Pancreas (tissue), 10 donors: ENCODE measurements at places on chromosomes 7 and 10.

GRCh38 chr10:3169271-3169670, 3.3 kb downstream of the PITRM1 start:
- DNase-seq = no peak

DNA sequence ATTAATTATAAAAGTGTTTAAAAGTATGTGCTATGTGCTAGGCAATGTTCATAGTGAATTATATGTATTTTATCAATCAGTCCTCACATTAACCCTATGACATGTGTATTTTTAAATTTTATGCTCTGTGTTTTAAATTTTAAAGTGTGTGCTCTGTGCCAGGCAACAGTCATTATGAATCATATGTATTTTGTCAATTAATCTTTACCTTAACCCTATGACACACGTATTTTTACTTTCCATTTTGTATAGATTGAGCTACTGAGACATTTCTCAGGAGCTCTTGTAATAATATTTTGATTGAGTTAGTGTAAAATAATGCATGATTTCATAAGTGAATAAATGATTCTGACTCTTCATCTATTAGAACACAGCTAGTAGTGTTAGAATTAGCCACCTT, 117.8 kb downstream of the THSD7A start:
- no peak for DNase-seq

GRCh38 chr10:36717118-36717517, 408.3 kb upstream of the ANKRD30A start:
- DNase-seq = no peak

GRCh38 chr7:135553346-135553745, 4.4 kb upstream of the NUP205 start:
- no peak for DNase-seq

DNA sequence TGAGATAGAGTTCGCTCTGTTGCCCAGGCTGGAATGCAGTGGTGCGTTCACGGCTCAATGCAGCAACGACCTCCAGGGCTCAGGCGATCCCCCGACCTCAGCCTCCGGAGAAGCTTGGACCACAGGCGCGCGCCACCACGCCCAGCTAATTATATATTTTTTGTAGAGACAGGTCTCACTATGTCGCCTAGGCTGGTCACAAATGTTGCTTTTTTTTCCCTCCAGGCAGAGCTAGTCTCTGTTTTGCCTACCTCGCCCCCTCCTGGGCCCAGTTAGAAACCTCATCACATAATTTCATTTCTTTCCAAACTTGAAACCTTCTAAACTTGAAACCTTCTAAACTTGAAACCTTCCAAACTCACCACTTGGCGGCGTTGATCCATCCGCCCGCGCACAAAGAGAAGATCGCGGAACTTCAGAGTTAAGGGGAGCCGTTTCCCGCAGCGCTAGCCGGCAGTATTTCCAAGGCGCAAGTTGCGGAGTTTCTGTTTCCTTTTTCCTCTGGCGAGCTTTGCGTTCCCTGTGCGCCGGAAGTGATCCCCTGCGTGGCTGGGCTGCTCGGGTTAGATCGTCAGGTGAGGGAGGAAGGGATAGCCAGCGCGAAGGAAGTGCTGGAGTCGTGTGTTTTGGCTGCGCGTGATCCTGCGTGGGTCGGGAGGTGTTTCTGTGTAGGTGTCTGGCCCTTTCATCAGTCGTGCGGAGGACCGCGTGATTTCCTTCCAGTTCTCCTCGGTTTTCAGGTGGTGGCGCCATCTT, at the start of gene SSBP1:
Gene SSBP1 (plus strand): TSS at position 523 of the 756 bp plus-strand sequence. CDS start 809 bp downstream, outside the sequence.
- DNase-seq = peak; percentile 89

GRCh38 chr7:154503962-154504550, 451.9 kb downstream of the DPP6 start:
- DNase-seq = no peak

GRCh38 chr10:63977329-63977923, 456.2 kb downstream of the REEP3 start:
- DNase-seq = no peak

DNA sequence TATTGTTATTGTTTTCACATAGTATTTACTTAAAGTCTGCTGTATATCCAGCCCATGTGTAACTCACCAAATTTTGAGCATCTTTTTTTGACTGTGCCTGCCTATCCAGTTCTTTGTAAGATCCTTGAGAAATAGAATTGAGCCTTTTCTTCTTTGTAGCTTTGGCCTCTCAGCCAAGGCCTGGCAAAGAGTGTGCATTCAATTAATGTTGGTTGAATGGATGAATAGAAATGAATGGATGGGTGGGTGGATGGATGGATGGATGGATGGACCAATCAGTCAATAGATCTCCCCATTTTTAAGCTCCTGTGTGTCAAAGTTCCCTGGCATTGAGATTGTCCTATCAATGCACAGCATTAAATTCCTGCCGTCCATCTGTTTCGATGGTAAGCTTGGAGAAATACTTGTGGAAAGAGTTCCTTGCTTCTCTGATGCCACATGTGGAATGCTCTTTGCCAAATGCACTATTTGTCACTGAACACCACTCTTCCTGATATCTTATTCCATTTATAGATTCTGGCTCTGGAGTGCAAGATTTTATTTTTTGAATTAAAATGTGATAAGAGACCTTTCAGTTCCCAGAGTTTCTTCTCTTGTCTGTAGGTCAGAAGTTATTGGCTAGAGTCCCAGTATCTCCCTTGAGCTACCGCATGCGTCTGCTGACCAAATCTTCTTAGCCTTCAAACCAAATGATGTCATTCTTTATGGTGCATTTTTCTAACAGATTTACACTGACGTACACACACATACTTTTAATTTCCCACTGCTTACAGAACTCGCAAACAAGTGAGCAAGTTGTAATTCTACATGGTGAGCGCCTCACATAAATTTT, 20.7 kb upstream of the ADRB1 start:
- no peak for DNase-seq

- DNase-seq = peak; percentile 87
These were observed 1.6 kb downstream of the FZD8 start for GRCh38 chr10:35640474-35640873.

GRCh38 chr7:106864298-106865081, 592 bp upstream of the PIK3CG start:
- no peak for DNase-seq

GRCh38 chr7:1349351-1349761, 109.9 kb downstream of the MICALL2 start:
- no peak for DNase-seq

- no peak for DNase-seq
These were observed 25.5 kb downstream of the RNLS start for GRCh38 chr10:88557658-88558057.

DNA sequence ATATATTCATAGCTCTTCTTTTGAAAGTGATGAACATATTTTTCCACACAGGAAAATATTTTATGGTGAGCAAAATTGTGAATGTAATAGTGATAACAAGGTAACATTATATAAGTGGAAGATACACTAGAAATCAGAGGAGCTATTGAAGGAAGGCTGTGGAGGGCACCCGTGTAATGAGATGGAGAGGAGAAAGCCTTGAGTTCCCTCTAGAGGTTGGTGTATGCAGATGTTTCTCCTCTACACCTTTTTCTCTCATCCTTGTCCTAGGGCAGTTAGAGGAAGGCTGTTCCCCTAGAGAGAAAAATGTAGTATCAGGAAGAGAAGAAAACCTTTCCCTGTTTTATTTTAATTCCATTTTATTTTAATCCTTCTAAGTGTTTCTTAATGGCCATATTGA, 54.6 kb upstream of the NRG3 start:
- DNase-seq = no peak

GRCh38 chr7:106064771-106065574, 47.1 kb downstream of the SYPL1 start:
- DNase-seq = peak; percentile 66

DNA sequence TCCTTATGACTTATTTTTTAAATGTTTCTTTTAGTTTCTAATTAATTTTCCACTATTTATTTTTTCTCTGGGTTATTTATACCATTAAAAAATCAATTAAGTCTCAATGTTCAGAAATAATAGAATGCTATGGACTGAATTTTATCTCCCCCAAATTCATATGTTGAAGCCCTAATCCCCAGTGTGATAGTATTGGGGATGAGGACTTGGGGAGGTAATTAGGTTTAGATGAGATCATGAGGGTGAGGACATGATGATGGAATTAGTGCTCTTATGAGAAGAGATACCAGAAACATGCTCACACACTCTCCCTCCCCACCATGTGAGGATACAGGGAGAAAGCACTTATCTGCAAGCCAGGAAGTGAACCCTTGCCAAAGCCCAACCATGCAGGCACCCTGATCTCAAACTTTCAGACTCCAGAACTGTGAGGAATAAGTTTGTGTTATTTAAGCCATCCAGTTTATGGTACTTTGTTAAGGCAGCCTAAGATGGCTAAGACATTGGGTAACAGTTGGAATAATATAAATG, 202.6 kb downstream of the MDFIC start:
- DNase-seq = no peak

- no peak for DNase-seq
These were observed 6.1 kb downstream of the ZNF277 start for GRCh38 chr7:112212571-112212970.

DNA sequence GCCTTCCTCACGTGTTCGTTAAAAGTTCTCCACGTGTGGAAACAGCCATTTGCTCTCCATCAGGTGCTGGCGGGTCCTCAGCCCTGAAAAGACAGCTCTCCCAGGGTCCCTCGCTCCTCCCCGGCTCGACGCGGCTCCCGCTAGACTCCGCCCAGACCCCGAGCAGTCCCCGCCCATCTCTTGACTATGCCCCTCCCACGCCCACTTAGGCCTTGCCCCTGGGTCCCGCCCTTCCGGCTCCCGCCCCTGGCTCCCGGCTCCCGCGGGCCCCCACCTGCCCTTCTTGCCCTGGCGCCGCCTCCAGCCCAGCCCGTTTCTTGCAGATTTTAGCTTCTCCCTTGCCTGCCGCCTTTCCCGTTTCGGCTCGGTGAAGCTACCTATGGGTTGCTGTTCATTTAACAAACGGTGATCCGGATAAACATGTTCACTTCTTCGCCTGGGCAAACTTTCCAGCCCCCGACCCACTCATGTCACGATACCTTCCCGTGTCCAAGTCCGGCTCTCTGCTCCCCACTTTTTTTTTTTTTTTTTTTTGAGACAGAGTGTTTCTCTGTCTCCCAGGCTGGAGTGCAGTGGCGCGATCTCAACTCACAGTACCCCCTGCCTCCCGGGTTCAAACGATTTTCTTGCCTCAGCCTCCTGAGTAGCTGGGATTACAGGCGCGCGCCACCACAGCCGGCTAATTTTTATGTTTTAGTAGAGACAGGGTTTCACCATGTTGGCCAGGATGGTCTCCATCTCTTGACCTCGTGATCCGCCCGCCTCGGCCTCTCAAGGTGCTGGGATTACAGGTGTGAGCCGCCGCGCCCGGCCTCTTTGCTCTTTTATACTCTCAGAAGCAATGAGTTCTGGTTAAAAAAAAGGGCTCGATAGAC, 830 bp upstream of the ZNF438 start:
- peak; percentile 98 for DNase-seq

- DNase-seq = no peak
These were observed 858.7 kb downstream of the REEP3 start for GRCh38 chr10:64379898-64380297.

DNA sequence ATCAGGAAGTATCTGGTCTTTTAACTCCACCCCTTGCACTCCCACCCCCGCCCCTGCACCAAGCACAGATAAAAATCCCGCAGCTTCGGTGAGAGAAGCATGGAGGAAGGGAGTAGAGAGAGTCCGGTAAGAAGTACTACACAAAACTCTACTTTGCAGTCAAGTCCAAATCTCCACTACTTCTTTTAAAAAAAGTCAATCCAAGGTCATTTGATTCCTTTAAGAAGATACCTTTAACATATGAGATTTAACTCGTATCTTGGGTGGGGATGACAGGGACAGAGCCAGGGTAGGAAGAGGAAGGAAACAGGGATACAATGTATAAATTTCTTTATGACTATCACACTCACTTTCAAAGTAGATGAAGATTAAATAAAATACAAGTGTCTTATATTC, 132.1 kb downstream of the NRBF2 start:
- no peak for DNase-seq

DNA sequence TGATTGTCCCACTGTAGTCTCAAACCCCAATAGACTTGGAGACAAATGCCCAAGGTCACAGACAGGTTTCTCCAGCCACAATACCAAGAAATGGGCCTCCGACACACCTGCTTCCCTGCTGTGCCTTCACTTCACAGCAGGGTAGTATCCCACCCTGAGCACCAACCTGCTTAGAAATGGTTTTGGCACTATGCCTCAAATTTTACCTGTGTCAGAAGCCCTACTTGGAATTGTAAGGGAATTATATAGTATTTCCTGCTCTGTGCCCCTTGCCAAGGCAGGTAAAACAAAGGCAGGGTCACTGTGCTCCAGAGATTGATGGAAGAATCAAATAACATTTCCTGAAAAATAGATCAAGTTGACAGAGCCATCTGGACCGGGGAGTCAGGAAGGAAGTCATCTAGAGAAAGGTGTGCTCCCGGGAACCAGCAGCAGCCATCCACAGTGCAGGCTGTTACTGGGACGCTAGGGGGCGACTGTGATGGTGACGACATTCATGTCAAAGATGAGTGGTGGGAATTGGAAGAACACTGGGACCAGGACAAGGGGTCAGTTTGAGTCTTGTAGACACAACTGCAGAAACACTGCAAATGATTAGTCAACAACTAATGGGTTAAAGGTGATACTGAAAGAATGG, 117.8 kb upstream of the AKR1E2 start:
- DNase-seq = no peak

GRCh38 chr7:102890292-102890970, 22.4 kb upstream of the LRRC17 start:
- DNase-seq = no peak

- no peak for DNase-seq
These were observed 10.6 kb downstream of the CPED1 start for GRCh38 chr7:120998996-120999565.

DNA sequence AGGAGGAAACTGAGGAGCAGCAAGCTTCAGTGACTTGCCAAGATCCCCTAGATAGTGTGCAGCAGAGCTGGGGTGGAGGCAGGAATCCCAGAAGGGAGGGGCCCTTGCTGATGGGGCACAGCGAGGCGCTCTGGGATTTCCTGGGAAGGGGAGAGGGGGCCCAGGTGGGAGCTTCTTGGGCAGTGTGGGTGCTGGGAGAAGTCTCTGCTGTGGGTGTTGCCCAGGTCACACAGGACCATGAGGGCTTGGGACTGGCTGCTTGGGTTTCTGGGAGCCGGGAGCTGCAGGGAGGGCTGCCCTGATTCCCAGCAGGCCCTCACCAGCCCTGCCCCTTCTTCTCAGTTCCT, 55.2 kb downstream of the TSPAN15 start:
- no peak for DNase-seq

- DNase-seq = no peak
These were observed 22.2 kb upstream of the UNCX start for GRCh38 chr7:1210321-1210978.

DNA sequence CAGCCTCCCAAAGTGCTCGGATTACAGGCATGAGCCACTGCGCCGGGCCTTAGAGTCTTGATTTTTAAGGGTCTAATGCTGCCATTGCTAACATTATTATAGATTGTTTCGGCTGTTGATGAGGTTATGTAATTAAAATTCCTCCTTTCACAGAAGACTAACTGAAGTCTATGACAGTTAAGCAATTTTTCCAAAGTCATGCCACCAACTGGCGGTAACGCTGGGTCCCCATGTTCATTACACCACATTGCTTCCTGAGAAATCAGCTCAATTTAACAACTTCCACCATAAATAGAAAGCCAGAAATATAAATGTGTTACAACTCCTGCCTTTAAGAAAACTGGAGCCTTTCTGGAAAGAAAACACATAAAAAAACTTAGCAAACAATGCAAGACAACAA, 3.5 kb downstream of the ERLIN1 start:
- DNase-seq = no peak

GRCh38 chr7:88101769-88102168, 118.1 kb downstream of the SRI start:
- DNase-seq = no peak
